ENCODE measurements at places on chromosomes 2 and 18.

DNA sequence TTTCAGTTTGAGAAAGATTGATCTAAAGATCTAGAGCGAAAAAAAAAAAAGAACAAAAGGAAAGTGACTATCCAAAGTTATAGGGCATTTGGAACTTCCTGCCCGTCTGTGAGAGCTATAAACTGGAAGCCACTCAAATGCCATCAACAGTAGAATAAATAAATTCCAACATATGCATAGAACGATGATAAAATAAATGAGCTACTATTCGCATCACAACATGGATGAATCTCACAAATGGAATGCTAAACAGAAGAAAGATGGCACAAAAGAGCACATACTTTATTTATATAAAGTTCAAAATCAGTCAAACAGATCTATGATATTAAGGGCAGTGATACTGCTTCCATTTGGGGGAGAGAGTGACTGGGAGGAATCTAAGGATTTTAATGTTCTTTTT is 128.8 kb downstream of the TTC32 start:
- no peak for DNase-seq

DNA sequence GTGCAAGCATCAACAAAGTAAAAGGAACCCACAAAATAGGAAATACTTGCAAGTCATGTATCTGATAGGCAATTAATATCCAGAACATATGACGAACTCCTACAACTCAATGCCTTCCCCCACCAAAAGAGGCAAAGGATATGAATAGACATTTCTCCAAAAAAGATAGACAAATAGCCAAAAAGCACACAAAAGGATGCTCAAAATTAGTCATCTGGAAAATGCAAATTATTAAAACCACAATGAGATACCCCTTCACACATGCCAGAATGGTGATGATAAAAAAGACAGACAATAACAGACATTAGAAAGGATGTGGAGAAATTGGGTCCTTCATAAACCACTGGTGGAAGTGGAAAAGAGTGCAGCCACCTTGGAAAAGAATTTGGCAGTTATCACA is 76.4 kb downstream of the RIF1 start:
- no peak for DNase-seq

GRCh38 chr2:3146772-3147650 is 230.6 kb downstream of the EIPR1 start:
- no peak for DNase-seq

GRCh38 chr2:206125901-206126300 is 33.3 kb downstream of the NDUFS1 start:
- DNase-seq = no peak

- no peak for DNase-seq
These were observed 31.4 kb downstream of the POLR1A start for GRCh38 chr2:86074256-86074655.

DNA sequence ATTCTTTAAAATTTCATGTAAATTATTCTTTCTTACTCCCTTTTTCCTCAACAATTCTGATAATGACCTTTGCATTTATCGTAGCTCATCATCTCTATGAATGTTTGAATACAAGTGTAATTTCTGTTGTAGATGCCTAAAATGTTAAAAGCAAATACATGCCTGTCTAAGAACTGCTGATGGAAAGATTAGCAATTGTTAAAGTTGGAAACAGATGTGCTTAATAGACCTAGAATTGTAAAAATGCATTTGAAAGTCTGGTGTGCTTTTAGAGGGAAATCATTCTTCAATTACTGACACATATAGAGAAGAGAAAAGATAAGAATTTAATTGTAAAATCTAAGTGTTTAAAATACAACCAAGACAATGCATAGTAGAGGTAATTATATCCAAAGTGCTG is 50.4 kb downstream of the CCDC102B start:
- no peak for DNase-seq

- DNase-seq = no peak
These were observed 111.1 kb downstream of the CDC42EP3 start for GRCh38 chr2:37560241-37560848.

GRCh38 chr2:9268301-9269080 is 61.9 kb downstream of the ASAP2 start:
- no peak for DNase-seq

- DNase-seq = no peak
These were observed 132.4 kb downstream of the PXDN start for GRCh38 chr2:1611886-1612285.

- DNase-seq = no peak
These were observed 443.6 kb upstream of the HNRNPA3 start for GRCh38 chr2:176769021-176769420.

GRCh38 chr18:79625195-79625923 is 54.2 kb upstream of the CTDP1 start:
- DNase-seq = no peak

DNA sequence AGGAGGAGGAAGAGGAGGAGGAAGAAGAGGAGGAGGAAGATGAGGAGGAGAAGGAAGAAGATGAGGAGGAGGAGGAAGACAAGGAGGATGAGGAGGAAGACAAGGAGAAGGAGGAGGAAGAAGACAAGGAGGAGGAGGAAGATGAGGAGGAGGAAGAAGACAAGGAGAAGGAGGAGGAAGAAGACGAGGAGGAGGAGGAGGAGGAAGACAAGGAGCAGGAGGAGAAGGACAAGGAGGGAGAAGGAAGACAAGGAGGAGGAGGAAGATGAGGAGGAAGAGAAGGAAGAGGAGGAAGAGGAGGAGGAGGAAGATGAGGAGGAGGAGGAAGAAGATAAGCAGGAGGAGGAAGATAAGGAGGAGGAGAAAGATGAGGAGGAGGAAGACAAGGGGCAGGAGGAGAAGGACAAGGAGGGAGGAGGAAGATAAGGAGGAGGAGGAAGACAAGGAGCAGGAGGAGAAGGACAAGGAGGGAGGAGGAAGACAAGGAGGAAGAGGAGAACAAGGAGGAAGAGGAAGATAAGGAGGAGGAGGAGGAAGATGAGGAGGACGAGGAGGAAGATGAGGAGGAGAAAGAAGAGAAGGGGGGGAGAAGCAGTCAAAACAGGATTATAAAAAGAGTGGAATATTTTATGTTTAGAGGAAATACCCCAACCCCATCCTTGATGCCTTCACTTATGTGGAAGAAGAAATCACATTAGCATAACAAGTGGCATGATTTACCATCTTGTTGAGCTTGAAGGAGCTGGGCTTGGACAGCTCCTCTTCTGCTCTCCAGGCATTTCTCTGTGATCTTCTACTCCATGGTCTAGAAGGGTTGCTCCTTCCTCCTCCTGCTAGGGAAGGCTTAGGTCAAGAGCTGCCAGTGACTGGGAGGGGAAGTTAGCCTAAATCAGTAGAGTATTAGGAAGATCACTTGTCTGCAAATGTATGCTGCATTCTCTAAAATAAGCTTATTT is 45.3 kb upstream of the KCTD1 start:
- DNase-seq = no peak

- DNase-seq = no peak
These were observed 47.7 kb upstream of the NR4A2 start for GRCh38 chr2:156380117-156380645.

DNA sequence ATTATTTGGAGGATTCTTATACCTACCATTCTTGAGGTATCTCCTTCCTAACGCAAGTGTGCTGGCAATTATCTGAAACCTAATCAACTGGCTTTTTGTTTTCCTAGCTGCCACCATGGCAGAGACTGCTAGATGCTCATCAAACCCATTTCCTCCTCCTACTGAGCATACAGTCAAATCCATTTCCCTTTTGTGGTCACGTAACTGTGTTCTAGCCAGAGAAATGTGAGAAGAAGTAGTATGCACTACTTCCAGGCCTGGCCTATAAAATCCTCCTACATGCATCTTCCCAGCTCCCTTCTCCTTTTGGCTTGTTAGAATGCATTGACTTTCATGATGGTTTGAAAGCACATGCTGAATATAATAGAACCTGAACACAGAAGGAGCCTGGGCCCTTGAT is 494.1 kb upstream of the MEIS1 start:
- no peak for DNase-seq

GRCh38 chr2:25215232-25215631 is 46.9 kb upstream of the POMC start:
- no peak for DNase-seq

- DNase-seq = no peak
These were observed 40.8 kb downstream of the PRPF40A start for GRCh38 chr2:152676461-152676860.

DNA sequence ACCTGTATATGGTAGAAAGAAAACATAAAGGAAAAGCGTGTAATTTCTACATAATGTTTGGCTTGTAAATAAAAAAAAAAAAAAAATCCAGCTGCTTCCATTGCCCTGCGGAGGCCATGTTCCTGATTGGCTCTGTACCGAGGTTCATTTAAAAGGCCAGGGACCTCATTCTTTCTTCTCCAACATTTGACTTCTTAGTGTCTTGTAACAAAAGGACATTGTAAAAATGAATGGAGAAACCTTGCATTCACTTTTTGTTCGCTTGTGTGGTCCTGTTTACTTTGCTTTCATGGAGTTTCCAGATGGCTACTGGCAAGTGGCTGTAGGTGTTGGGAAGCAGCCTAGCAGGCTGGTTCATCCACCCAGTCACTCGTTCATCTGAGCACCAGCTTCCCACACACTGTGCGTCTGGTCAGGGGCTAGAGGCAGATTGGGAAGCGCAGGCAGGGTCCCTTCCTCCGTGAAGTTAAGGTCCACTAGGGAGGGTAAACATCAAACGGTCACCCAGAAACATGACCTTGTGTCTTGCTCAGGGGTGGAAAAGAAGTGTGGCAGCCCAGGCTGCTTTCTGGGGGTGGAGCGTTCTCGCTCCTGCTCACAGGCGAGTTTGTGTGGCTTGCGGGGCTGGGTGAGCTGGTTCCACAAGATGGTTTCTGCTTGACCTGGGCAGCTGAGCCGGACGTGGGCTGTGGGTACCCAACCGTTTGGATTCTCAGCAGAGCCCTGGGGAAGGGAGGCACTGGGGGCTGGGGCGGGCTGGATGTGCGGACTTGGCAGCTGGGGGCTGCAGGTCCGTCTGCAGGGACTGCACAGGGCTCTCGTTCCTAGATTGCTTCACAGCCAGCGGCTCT is 260.7 kb downstream of the AGAP1 start:
- DNase-seq = no peak

- DNase-seq = no peak
These were observed 879 bp upstream of the GALNT5 start for GRCh38 chr2:157256626-157257025.

DNA sequence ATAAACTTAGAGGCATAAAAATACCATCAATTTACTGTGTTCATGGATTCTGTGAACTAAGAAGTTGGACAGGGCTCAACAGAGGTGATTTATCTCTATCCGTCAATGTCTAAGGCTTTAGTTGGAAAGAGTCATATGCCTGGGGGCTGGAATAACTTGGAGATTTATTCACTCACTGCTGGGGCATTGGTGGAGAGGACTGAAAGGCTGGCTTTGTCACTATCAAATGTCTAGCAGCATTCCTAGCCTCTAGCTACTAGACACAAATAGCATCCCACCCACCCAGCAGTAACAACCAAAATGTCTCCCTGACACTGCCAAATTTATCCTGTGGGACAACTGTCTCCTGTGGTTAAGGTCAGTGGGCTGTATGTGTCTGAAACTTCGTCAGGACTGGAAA is 71.0 kb downstream of the EVA1A start:
- no peak for DNase-seq

DNA sequence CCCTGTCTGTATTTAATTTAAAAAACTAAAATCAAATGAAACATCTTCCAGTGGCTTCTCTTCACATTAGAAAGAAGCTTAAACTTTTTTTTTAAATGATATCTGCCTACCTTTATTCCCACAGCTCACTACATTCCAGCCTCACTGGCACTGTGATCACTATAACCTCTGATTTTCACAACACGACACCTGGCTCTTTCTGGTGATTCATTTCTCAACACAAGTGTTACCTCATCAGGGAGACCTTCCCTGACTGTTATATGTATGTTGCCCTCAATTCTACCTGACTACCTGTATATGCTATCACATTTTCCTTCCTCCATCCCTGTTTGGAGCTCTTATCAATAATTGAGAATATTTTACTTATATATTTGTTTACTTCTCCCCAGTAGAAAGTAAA is 76.6 kb downstream of the BAZ2B start:
- DNase-seq = no peak

DNA sequence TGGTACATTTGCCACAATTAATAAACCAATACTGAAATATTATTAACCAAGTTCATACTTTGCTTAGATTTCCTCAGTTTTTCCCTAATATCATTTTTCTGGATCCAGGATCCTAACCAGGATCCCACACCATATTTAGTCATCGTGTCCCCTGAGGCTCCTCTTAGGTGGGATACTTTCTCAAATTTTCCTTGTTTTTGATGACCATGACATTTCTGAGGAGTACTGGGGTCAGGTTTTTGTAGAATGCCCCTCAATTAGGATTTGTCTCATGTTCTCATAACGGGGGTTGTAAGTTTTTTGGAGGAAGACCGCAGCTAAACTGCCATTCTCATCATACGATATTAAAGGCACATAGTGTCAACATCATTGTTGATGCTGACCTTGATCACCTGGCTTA is 15.5 kb upstream of the ERCC3 start:
- no peak for DNase-seq

DNA sequence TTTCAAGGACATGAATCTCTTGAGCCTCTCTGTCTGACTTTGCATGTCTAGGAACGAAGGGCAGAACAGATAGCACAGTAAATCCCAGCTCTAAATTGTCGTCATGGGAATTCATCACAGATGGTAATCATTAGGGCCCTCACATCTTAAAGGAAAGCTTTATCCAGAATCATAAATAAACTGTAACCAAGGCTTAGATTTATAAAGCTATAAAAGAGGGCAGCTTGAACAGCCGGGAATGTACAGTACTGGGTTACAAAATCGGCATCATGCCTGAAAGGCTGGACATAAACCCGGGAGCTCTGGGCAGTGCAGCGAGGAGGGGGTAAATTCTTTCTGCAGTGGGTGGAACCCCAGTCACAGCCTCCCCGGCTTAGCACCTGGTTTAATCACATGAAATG is 144.4 kb downstream of the GFPT1 start:
- DNase-seq = no peak

- no peak for DNase-seq
These were observed 46.3 kb downstream of the GPC1 start for GRCh38 chr2:240481720-240482119.

GRCh38 chr2:102083393-102083703 is 59.2 kb upstream of the IL1R1 start:
- no peak for DNase-seq

GRCh38 chr2:188512456-188512855 is 220.8 kb downstream of the GULP1 start:
- DNase-seq = no peak

GRCh38 chr2:23563151-23563550 is 178.2 kb downstream of the KLHL29 start:
- no peak for DNase-seq

DNA sequence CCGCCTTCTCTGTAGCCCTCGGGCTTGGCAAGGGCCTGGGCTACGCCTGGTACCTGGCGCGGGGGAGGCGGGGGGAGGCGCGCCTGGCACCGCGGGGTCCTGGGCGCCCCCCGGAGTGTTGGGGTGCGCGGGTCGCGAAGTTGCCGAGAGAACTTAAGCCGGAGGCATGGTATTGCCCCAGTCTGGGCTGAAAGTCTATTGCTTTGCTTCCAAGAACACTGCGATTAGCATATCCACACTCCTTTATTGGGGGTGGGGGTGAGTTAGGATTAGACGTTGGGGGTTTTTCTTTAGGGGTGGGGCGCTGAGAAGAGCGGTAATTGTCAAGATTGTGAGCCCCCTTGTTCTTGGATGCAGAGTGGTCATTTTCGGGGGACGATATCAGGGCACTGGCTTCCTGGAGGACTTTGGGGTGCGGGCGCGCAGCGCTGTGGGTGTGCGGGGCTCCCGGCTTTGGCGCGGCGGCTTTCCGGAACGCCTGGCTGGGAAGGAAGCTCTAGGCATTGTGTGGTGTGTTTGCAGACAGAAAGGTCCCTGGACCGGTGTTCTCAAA is 798 bp downstream of the TANC1 start:
- DNase-seq = no peak

GRCh38 chr2:177783835-177784744 is 288.5 kb downstream of the PDE11A start:
- no peak for DNase-seq

- DNase-seq = no peak
These were observed 612.6 kb upstream of the CDH2 start for GRCh38 chr18:28789502-28789901.

Data from activated naive CD4-positive, alpha-beta T cell (primary cell).